ENCODE measurements at places on chromosomes 16 and 17. TPM values are rescaled to one million over a fixed set of nuclear protein-coding genes. Genes with fewer than 3 reads are reported as not detected.

Gene PDE6G
- not detected for total RNA-seq

Gene RMI2
- 0.64 TPM for total RNA-seq

Gene KRT39
- not detected for total RNA-seq

Gene TMEM238L
- total RNA-seq: not detected

Gene MT1H
- total RNA-seq: not detected

Gene PRR11
- 1.0 TPM for total RNA-seq

Gene KIF2B
- not detected for total RNA-seq

Gene SCIMP
- 0.54 TPM for total RNA-seq

Gene PNMT
- 5.9 TPM for total RNA-seq

Gene MYH13
- total RNA-seq: 0.07 TPM

Gene GOSR1
- 27.5 TPM for total RNA-seq

Gene SYNGR2
- 313 TPM for total RNA-seq

Gene ARMC7
- total RNA-seq: 7.0 TPM

Gene RHOT2
- total RNA-seq: 45.2 TPM

Gene GDPD3
- 0.56 TPM for total RNA-seq

Gene FBXO39
- total RNA-seq: not detected

Gene PRRT2
- 1.8 TPM for total RNA-seq

Gene SPATA22
- not detected for total RNA-seq

Gene SEPTIN12
- not detected for total RNA-seq

Gene HEXD
- total RNA-seq: 21.3 TPM

Gene KRTAP4-3
- not detected for total RNA-seq

Data from psoas muscle (tissue), 8 donors.